ENCODE measurements at places on chromosomes 5 and 9. TPM values are rescaled to one million over a fixed set of nuclear protein-coding genes. Genes with fewer than 3 reads are reported as not detected.

GRCh38 chr5:143679777-143680176, 132.2 kb upstream of the HMHB1 start:
- ATAC-seq = no peak

The ADCY2 gene
- 5.8 TPM for total RNA-seq

DNA sequence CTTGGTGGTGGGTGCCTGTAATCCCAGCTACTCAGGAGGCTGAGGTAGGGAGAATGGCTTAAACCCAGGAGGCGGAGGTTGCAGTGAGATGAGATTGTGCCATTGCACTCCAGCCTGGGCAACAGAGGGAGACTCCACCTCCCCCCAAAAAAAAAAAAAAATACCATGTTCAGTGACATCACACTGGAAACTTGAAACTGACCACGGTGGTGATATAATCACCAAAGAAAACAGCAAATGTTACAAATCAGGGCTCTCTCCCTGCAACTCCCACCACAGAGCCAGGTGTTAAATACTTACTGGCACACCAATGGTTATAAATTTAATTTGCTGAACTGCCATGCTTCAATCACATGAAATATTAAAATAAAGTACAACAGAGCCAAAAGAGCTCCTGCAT, 81.4 kb downstream of the ZNF608 start:
- ATAC-seq = no peak

- ATAC-seq = no peak
These were observed 10.4 kb downstream of the FCN2 start for GRCh38 chr9:134891053-134891452.

DNA sequence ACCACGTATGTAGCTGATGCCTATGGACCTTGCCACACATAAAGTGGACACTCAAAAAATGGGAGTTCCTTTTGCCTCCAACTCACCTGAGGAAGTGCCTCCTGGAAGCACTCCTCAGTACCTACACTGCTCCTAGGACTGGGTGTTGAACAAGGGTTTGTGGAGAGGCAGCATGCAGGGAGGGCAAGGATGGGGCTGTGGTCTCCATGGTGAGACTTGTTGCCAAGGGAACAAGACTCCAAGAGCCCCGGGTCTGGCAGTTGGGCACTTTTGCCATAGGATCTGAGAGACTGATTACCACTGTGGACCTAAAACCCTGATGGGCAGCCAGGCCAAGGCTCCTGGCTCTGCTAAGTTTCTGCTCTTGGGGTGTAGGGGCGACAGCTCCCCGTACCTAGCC, 6.9 kb upstream of the NR5A1 start:
- ATAC-seq = no peak

GRCh38 chr5:80516826-80517225, 28.9 kb downstream of the FAM151B start:
- no peak for ATAC-seq

The NSG2 gene
- total RNA-seq = 4.6 TPM
